ENCODE measurements at places on chromosomes 6 and 20.

- DNase-seq: no peak
Observed at GRCh38 chr6:80142586-80142985, 36.1 kb downstream of the BCKDHB start.

DNA sequence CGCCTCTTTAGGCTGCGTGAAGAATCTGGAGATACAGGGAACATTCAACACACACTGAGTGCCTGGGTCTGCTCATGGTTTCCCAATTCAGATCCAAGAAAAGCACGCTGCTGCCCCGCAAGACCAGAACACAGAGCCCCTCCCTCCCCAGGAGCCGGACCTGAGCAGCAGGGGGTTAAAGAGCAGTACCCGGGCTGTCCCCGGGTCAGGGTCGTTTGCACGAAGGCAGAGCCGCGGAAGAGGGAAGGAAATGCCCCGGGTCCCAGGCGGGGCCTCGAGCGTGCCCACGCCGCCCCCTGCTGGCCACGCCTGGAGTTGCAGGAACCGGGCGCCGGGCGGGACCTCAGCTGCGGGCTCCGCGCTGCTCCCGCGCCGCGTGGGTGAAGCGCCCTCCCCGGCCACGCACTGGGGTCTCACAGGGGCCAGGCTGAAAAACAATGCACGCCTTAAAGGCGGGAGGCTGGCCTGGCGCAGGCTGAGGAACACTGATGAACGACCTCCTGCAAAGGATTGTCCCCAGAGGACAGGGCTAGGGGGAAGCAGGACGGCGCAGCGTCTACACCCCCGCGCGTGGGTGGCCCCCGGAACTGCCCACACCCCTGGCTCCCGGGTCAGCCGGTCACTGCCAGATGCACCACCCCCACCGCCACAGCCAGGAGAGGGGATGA lies 48.9 kb downstream of the ANKRD60 start:
- peak; percentile 60 for DNase-seq

- no peak for DNase-seq
Observed at GRCh38 chr6:7566107-7566506, 23.9 kb upstream of the SNRNP48 start.

- DNase-seq: no peak
Observed at GRCh38 chr6:117137711-117138110, 127.6 kb upstream of the VGLL2 start.

DNA sequence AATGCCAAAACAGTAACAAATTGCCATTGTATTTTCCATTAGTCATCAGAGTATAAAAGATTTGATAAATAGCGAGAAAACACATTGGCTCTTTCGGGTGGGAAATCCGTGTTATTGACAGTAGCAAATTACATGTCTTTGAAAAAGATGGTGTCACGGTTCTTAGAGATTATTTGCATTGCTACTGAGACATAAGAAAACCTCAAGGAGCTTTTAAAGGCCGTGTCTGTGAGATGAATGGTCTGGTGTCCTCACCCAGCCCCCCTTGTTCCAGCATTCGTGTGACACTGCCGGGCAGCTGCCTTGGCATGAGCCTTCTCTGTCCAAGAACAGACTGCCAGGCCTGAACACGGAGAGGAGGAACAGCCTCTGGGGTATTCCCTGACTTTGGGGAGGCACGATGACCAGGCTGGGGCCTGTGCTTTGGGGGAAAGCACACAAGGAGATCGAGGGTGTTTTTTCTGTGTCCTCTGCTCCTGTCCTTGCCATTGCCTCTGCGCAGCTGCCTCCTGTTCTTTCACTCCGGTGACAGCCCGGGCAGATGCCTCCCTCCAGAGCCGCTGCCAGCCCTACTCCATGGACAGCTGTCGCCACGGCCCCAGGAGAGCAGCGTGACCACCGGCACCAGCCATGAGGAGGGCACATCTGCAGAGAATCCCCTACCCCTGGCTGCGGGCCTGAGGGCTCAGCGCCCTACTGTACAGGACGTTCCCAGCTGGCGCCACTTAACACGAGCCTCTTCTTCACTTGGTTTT lies 167.7 kb upstream of the CDYL start:
- DNase-seq: no peak

DNA sequence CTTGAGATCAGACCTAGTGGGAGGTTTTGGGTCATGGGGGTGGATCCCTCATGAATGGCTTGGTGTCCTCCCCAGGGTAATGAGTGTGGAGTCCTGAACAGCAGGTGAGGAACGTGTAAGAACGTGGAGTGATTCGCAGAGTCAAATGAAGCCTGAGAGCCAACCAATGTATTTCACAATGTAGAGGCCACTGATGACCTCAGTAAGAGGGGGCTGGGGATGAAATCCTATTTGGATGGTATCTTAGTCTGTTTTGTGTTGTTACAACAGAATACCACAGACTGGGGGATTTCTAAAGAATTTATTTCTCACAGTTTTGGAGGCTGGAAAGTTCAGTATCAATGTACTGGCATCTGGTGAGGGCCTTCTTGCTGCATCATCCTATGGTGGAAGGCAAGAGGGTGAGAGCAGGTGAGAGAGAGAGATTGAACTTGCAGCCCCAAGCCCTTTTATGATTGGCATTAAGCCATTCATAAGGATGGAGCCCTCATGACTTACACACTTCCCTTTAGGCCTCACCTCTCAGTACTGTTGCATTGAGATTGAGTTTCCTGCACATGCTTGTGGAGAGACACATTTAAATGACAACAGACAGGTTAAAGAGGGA lies 47.3 kb upstream of the HIVEP1 start:
- DNase-seq: no peak

GRCh38 chr20:62241506-62241905 lies 3.2 kb downstream of the OSBPL2 start:
- no peak for DNase-seq

DNA sequence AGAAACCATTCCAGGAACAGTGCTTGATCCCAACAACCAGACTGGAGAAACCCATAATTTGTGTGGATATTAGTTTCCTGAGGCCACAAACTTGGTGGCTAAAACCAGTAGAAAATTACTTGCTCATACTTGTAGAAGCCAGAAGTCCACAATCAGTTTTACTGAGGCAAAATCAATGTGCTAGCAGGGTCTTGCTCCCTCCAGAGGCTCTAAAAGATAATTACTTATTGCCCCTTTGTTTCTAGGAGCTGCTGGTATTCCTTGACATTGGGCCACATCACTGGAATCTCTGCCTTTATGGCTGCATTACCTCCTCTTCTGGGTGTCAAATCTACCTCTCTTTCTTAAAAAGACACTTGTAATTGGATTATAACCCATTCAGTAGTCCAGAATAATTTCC lies 142.2 kb upstream of the SAMD5 start:
- DNase-seq: no peak

- DNase-seq: no peak
Observed at GRCh38 chr6:156413154-156413553, 364.0 kb upstream of the ARID1B start.

GRCh38 chr6:157597461-157598312 lies 216.7 kb downstream of the ZDHHC14 start:
- peak; percentile 50 for DNase-seq

DNA sequence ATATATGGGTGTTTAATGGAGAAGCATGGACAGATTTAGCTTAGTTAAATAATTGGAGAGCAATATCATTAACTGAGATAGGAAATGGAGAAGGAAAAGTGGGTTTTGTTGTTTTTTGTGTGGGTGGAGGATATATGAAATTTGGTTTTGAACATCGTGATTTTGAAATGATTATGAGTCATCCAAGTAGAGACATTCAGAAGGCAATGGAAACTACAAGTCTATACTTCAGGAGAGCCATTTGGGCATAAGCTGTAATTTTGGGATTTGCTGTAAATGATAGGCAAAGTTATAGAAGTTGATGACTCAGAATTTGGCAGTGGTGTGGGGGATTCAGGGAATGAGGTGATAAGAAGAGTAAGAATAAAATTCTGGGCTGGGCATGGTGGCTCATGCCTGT lies 27.4 kb upstream of the FAM135A start:
- no peak for DNase-seq
